ENCODE measurements at places on chromosomes 2 and 18.
A peak's percentile ranks its signal among the peaks of the same experiment; 100 is the strongest.

DNA sequence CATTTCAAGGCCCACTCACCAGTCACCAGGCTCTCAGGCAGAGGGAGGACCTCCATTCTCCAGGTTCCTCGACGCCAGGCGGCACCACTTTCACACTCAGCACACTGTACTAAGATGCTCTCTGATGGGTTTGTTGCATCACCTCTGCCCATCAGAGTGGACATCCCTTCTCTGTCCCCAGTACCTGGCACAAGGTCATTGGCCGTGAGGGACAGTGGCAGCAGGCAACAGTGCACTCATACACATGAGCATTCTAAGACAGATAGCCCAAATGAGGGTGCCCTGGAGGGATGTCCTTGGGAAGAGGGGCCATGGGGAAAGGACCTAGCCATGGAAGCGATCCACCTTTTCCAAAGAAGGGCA, 3.0 kb upstream of the ADRA2B start:
- DNase-seq, result no peak

DNA sequence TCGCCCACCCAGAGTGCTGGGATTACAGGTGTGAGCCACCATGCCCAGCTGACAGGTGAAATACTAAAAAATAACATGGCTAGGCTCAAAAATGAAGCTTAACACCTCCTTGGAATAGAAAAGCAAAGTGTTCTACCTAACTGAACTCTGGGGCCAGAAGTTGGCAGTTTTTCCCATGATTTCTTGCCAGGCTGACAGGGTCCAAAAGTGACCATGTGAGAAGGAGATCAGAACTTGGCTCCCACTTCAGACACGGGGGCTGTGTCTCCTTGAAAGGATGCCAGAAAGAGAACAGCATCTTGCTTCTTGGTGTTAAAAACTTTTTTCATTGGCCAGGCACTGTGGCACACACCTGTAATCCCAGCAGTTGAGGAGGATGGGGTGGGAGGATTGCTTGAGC, 47.0 kb downstream of the BMPR2 start:
- DNase-seq, result no peak

- no peak for DNase-seq
Observed at GRCh38 chr18:59744271-59744721, 47.1 kb upstream of the CCBE1 start.

DNA sequence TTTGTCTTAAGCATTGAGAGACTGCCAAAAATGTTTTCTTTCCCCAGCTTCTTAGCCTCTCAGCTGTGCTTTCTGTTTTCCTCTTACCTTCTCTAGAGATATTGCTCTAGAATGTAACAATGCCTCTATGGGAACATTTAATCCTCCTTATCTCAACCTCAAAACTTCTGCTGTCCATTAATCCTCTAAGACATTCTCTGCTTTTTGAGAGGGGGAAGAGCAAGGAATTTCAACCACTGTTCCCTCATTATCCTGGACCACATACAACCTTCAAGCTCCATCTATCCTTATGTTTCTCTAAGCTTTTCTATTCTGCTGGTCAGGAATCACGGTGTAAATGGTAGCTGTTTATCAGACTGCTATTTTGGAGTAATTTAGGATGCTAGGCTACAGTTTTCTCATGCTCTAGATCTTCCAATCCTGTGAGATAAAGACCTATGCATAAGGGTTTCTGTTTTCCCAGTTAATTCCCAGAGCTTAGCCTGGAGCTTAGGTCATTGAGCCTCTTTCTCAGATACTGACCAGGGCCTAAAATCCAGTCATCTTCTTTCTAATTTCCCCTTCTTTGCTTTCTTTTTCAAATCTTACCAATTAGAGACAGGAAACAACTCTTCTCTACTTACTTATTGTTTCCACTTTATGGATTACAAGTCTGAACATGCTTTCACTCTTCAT, 282.0 kb downstream of the CALCRL start:
- no peak for DNase-seq

- DNase-seq, result peak; percentile 30
Observed at GRCh38 chr2:227464361-227464760, 7.6 kb upstream of the AGFG1 start.

GRCh38 chr2:135815269-135815668, 21.7 kb downstream of the LCT start:
- no peak for DNase-seq

- no peak for DNase-seq
Observed at GRCh38 chr2:17124575-17125318, 393.5 kb downstream of the RAD51AP2 start.

GRCh38 chr2:42904576-42904876, 112.1 kb upstream of the HAAO start:
- DNase-seq, result no peak

- no peak for DNase-seq
Observed at GRCh38 chr2:75822336-75822735, 111.6 kb upstream of the GCFC2 start.

GRCh38 chr2:111918383-111918806, 20.0 kb downstream of the MERTK start:
- no peak for DNase-seq

DNA sequence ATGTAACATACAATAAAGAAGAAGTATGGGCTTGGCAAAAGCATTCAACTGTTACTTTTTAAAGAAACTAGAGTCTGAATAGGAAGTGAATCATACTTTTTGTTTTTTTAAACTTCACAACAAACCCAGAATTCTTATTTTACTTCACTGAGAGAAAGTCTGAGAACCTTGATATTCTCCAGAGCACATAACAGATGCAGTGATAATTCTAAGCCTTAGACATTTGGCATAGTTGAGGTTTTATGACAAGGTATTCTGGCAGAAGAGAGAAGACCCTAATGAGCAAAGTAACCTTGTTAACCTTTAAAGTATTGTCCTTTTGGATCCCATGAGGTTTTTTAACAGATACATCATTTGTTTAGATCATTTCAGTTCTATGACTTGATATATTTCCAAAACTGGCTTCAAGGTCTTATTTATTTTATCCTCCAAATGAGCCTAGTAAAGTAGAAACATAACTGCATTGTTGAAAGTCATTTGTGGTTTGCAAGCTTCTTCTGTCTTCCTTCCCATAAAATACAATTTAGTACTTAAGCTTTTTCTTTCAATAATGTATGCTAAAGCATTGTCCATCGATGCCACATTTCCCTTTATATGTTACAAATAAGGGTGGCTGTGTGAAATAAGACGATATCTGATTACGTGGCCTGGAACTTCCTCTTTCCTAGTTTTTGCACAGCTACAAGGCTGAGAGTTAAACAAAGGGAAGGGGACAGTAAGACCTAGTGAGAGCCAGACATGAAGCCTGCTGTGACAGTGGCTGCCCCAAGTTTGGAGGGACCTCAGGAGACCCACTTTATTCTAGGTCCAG, 86.1 kb upstream of the ITPRID2 start:
- DNase-seq, result no peak

- DNase-seq, result no peak
Observed at GRCh38 chr2:223642506-223642905, 40.3 kb upstream of the SCG2 start.

GRCh38 chr18:11506856-11507255, 102.5 kb upstream of the SLC35G4 start:
- DNase-seq, result no peak

DNA sequence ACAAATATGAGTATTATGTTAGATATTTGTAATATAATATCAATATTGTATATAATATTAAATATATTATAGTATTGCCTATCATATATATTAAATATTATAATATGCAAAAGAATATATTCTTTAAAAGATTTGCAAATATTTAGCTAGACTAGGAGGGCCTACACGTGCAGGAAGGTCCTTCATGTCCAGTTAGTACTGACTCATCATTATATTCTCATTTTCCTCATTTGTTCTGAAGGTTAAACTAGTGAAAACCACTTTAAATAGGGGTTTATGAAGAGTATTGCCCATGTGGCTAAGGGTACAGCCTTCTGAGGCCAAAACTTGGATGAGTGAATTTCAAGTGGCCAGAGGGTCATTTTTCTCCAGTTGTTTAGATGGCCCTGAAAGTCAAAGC, 293.0 kb upstream of the VRK2 start:
- no peak for DNase-seq

- no peak for DNase-seq
Observed at GRCh38 chr2:209864716-209865295, 93.2 kb downstream of the UNC80 start.

- peak; percentile 79 for DNase-seq
Observed at GRCh38 chr2:98412751-98413458, 31.8 kb upstream of the INPP4A start.

DNA sequence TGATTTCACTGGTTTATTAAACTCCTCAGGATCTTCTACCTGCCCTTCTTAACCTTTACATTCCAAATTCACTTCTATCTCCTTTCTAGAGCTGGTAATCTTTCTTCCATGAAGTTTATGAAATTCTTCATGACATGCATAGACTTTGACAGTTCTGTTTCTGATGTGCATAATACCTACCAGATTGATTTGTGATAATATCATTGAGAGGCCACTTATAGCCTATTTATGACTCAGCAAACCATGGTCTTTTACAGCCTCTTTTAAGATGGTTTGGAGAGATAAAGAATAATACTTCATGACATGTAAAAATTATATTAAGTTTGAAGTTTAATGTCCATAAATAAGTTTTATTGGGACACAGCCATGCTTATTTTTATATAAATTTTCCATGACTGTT, 14.0 kb downstream of the SCN2A start:
- no peak for DNase-seq

- no peak for DNase-seq
Observed at GRCh38 chr2:12761104-12761503, 44.4 kb downstream of the TRIB2 start.

GRCh38 chr2:71631411-71631931, 178.1 kb downstream of the DYSF start:
- DNase-seq, result no peak

- no peak for DNase-seq
Observed at GRCh38 chr2:216183462-216183861, 74.3 kb downstream of the XRCC5 start.

DNA sequence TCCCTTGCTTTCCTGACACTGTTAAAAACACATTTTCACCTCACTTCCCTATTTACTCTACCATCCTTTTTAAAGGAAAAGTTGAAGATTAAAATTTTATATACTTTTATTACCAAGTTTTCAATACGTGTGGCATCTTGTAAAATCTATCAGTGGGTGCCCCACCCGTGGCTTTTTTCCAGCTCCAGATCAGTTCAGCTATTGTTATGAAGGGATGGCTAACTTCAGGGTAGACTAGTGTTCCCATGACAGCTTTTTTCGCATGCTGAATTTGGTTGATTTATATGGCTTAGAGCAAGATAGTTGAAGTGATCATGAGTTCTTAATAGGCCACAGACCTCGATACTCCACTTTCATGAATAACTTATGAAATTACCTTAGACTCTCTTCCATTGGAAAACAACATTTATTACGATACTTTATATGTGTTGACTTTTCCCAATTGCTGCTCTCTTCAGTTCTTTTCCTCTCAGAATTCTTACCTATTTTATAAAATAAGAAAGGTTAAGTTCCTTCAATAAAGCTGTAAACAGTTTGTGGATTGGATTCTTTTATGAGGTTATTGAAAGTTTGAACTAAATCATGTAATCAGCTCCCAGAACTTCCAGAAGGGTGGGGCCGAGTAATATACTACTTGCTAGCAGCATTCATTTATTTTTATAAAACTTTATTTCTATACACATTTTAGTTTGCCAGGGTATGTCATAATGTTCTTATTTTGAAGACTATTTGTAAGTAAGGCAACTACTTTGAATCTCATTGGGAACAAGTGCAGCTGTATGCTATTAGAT, 680.9 kb downstream of the SATB2 start:
- no peak for DNase-seq

DNA sequence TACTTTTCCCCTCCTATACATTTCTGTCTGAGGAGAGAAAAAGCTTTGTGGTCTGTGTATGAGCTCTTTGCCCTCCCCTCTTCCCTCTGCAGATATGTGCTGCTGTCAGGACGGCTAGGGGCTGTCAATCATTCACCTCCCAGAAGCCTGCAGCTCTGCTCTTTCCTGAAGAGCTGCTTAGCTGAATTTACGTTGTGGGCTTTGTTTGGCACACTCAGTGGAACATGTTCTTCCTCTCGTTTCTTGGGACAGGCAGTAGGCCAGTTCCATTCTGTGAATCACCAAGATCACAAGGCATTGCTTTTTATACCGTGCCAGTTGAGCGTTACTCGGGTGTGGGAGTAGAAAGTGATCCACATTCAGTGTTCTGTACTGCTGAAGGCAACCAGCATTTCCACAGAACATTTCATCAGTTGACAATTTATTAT, 136.7 kb downstream of the LAMA3 start:
- no peak for DNase-seq

- no peak for DNase-seq
Observed at GRCh38 chr18:5197032-5197434, at the start of gene AKAIN1. Gene AKAIN1, minus strand, starts transcription at chr18:5197257. Its CDS starts 204 bp downstream, at chr18:5197053.

- no peak for DNase-seq
Observed at GRCh38 chr2:46502291-46502885, 23.0 kb downstream of the TMEM247 start.

GRCh38 chr2:39755466-39755865, 23.6 kb downstream of the THUMPD2 start:
- DNase-seq, result no peak

- DNase-seq, result no peak
Observed at GRCh38 chr18:45252474-45252873, 362.8 kb upstream of the SLC14A2 start.

GRCh38 chr2:3738454-3738853, 35.1 kb downstream of the DCDC2C start:
- DNase-seq, result peak; percentile 13

DNA sequence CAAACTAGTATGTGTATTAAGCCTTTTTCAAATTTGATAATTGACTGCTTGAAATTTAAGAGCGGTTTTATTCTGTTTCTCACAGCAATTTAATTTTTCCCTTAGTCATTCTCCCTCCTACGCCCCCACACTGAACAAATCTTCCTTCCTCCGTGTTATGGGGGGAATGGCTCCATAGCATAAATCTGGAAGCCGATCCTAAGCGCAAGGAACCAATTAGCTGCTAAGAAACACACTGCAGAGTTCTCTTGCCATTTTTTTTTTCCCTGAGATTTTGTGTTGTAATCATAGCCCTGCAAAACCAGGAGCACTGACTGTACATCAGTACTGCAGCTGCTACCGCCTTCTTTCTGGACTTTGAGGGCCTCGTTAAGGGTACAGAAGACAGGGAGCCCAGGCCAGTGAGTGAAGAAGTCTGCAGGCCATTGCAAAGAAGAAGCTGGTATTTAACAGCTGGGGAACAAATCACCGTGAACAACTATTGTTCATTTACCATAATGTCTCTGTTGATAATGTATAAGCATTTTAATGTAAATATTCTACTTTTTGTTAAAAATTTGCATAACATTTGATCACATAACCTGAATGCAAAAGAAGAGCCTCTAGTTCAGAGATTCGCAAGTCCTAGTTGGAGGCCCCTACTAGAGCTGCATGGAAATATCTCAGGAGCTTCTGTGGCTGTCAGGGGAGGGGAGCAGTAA, 264.0 kb downstream of the LRATD1 start:
- DNase-seq, result no peak

- no peak for DNase-seq
Observed at GRCh38 chr2:10204326-10205161, 82.0 kb downstream of the RRM2 start.

- no peak for DNase-seq
Observed at GRCh38 chr2:68837861-68838341, 33.3 kb downstream of the BMP10 start.

GRCh38 chr2:1975060-1975459, 230.7 kb upstream of the PXDN start:
- no peak for DNase-seq

GRCh38 chr2:73072416-73072815, 904 bp upstream of the SFXN5 start:
- DNase-seq, result no peak

Measured in activated CD4-positive, alpha-beta T cell treated with anti-CD3 and anti-CD28 coated beads, Interleukin-2, amount 10 ng/mL, durations not matched to agents 7 days and 5 days (primary cell).